ENCODE measurements at places on chromosomes 4 and X.
A peak's percentile ranks its signal among the peaks of the same experiment; 100 is the strongest.

- no peak for DNase-seq
Measured at GRCh38 chr4:81930506-81931238, 443.1 kb downstream of the HNRNPD start.

- no peak for DNase-seq
Measured at GRCh38 chr4:144190009-144190408, 49.5 kb upstream of the GYPA start.

- DNase-seq: no peak
Measured at GRCh38 chr4:129862461-129862860, 766.5 kb downstream of the C4orf33 start.

GRCh38 chr4:13910556-13910955 lies 283.0 kb upstream of the BOD1L1 start:
- no peak for DNase-seq

- no peak for DNase-seq
Measured at GRCh38 chr4:40262077-40262528, 65.3 kb downstream of the RHOH start.

GRCh38 chr4:151473521-151474097 lies 64.6 kb downstream of the FHIP1A start:
- no peak for DNase-seq

GRCh38 chr4:38682336-38682735 lies 18.3 kb downstream of the KLF3 start:
- no peak for DNase-seq

DNA sequence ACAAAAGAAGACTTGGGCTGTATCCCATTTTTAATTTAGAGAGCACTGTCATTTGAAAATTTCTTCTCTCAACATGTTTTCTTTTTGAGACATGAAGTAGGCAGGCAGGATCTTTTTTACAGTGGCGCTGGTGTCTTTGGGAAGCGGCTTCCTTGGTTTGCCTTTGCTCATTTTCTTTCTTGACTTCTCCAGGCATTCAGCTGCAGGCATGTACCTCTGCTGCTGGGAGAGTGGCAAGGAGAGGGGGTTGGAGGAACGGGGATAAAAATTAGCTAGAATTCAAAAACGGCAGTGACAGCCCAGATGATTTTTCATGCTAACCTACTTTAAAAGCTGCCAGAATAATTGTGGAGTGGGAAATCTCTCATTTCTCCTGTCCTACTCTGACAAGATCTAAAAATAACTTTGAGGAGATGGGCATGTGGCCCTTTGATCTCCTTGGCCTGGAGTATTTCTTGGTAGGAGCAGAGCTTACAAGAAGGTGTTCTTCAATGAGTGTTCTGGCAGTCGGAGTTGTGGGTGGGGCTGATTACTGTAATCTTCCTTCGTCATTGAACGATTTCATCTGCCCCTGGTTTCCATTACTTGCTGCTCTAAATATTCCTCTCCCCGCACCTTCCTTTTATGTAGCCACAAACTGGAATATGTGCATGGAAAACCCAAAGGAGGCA lies 54.8 kb downstream of the TBL1X start:
- DNase-seq: no peak

DNA sequence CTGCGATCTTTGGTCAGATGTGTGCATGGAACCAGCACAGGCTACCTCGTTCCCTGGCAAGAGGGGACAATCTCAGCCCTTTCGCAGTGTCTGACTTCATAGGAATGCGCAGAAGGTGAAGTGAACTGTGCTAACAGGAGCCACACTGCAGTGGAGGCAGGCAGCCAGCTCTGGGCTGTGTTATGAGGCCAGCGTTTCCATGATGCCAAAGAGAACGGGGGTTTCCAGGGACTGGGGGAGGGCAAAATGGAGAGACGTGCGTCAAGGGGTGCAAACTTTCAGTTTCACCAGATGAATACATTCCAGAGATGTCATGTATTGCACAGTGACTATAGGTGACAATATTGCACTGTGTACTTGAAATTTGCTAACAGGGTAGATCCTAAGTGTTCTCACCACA lies 30.4 kb downstream of the CLDN34 start:
- peak; percentile 32 for DNase-seq

DNA sequence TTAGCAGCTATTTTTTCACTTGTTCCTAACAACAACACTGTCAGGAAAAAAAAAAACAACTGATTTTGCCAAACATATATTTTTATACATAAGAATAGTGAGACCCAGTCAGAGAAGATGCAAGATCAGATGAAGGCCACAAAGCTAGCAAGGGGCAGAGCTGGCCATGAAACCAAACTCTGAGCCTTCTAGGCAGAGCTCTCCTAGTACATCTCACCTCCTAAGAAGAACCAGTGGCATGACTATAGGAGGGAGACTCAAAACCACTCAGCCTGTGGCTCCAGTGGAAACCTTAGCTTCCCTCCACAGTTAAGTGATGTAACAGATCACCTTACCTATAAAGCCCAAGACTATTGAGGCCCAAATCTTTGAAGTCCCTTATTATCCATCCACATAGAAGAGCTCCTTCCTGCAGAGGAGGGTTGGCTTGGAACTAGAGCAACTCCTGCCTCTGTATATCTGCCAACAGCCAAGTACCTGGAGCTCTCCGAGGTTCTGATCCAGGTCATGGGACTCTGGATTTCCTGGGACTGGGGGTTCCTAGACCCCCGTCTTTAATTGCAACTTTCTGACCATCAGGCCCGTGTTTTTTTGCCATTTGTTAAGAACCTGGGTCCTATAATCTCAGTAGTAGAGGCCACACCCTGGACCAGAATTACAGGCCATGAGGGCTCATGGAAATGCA lies 136.5 kb downstream of the SH3KBP1 start:
- DNase-seq: no peak

DNA sequence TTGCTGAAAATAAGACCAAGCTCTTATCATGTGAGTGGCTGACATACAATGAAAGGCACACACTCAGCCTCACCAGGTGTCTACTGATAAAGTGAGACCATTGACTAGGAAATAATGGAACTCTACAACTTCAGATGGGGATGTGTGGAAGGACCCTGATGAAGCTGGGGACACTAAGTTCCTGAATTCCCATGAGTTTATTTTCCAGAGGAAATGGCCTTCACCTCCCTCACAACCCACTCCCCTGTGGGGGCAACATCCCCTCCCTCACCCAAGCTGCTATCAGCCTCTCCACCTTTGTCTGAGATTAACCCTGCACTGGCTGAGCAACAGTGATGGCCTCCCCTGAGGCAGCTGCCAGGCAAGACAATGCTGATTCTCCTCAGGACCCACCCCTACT lies 55.2 kb upstream of the SMARCAD1 start:
- DNase-seq: no peak

DNA sequence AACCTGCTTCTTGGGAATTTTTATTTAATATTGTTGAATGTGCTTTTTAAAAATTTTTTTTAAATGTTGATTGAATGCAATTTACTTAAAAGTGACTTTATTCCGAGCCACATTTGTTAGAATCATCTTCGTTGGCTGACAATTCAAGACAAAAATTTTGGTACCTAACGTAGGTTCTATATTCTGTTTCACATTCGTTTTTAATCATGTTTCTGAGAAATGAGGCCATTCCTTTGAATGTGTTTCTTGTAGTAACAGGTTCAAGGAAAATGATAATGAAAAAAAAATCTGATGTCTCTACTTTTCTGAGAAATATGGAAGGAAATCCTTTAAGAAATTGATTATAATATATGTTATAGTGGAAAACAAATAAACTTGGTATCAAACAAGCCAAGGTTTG lies 92.3 kb upstream of the DCLK2 start:
- DNase-seq: no peak

DNA sequence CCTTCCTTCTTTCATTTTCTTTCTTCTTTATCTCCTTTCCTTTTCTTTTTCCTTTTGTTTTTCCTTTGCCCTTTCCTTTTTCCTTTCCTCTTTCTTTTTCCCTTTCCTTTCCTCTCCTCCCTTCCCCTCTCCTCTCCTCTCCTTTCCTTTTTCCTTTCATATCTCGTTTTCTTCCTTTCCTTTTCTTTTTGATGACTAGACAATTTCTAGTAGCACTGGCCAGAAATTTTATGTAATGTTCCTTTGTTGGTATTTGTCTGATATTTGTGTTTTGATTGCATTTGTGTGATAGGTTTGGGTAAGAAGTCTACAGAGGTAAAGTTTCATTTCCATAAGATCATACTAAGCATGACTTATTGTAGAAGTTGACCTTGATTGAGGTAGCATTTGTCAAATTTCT lies 1722.9 kb upstream of the IGFBP7 start:
- DNase-seq: no peak

- DNase-seq: no peak
Measured at GRCh38 chr4:25549413-25549812, 106.2 kb upstream of the SLC34A2 start.

GRCh38 chrX:154516656-154517100 lies 646 bp upstream of the FAM3A start:
- no peak for DNase-seq

- no peak for DNase-seq
Measured at GRCh38 chr4:34732176-34732950, 1512.0 kb downstream of the ARAP2 start.

DNA sequence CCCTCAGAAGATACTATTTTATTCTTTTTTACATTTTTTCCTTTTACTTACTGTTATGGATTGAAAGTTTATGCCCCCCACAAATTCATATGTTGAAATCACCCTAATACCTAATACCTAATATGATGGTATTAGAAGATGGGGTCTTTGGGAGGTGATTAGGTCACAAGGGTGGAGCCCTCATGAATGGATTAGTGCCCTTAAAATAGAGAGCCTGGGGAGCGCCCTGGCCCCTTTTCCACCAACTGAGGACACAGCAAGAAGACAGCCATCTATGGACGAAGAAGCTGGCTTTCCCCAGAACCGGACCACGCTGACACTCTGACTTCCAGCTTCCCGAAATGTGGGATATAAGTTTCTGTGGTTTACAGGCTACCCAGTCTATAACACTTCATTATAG lies 58.6 kb upstream of the FAT1 start:
- DNase-seq: no peak

Measured in CD4-positive, CD25-positive, alpha-beta regulatory T cell (primary cell).